ENCODE measurements at places on chromosomes 12 and 14. TPM values are rescaled to one million over a fixed set of nuclear protein-coding genes. Genes with fewer than 3 reads are reported as not detected.

The SPRYD4 gene
- 7.2 TPM for polyA plus RNA-seq

The ZC2HC1C gene
- polyA plus RNA-seq, result 7.8 TPM

The RBM19 gene
- 41.9 TPM for polyA plus RNA-seq

The KRT83 gene
- not detected for polyA plus RNA-seq

The MYO1H gene
- polyA plus RNA-seq, result 1.7 TPM

The LAG3 gene
- polyA plus RNA-seq, result 1.9 TPM

The PDE3A gene
- polyA plus RNA-seq, result 26.8 TPM

The FZD10 gene
- polyA plus RNA-seq, result 3.2 TPM

The RGS6 gene
- polyA plus RNA-seq, result 1.00 TPM

The ASCL1 gene
- polyA plus RNA-seq, result 0.08 TPM

The CHGA gene
- polyA plus RNA-seq, result not detected

The LRP10 gene
- polyA plus RNA-seq, result 74.8 TPM

The SRGAP1 gene
- 29.7 TPM for polyA plus RNA-seq

The GARIN6 gene
- polyA plus RNA-seq, result not detected

The DBX2 gene
- 0.08 TPM for polyA plus RNA-seq

The C12orf54 gene
- 0.60 TPM for polyA plus RNA-seq

The KRT82 gene
- polyA plus RNA-seq, result not detected

The RASSF8 gene
- polyA plus RNA-seq, result 83.8 TPM

The AHSA1 gene
- polyA plus RNA-seq, result 218 TPM

The PELI2 gene
- 28.3 TPM for polyA plus RNA-seq

The RESF1 gene
- 63.6 TPM for polyA plus RNA-seq

The GDF3 gene
- polyA plus RNA-seq, result 0.48 TPM

The GALNT8 gene
- 4.3 TPM for polyA plus RNA-seq

The RBP5 gene
- polyA plus RNA-seq, result 54.0 TPM

The KRT79 gene
- not detected for polyA plus RNA-seq

The DACT1 gene
- 33.3 TPM for polyA plus RNA-seq

The RNU4-1 gene
- not detected for polyA plus RNA-seq

The HSPA2 gene
- polyA plus RNA-seq, result 13.4 TPM

The ENTPD5 gene
- polyA plus RNA-seq, result 70.0 TPM

The C3AR1 gene
- 3.6 TPM for polyA plus RNA-seq

The CRIP2 gene
- polyA plus RNA-seq, result 87.4 TPM

The IL22 gene
- not detected for polyA plus RNA-seq

The ENDOU gene
- polyA plus RNA-seq, result 0.40 TPM

The TEX52 gene
- 3.1 TPM for polyA plus RNA-seq

The SDR9C7 gene
- polyA plus RNA-seq, result 0.32 TPM

The FAM90A1 gene
- 3.8 TPM for polyA plus RNA-seq

The RNASE4 gene
- polyA plus RNA-seq, result 1.0 TPM

The EML5 gene
- polyA plus RNA-seq, result 2.5 TPM

The METTL17 gene
- polyA plus RNA-seq, result 124 TPM

The PLA2G1B gene
- 0.27 TPM for polyA plus RNA-seq

Data from left kidney (tissue), 8 donors.